ENCODE measurements at places on chromosomes 11 and 22. TPM values are rescaled to one million over a fixed set of nuclear protein-coding genes. Genes with fewer than 3 reads are reported as not detected.
A peak's percentile ranks its signal among the peaks of the same experiment; 100 is the strongest.

Gene CDON
- total RNA-seq = 12.0 TPM

Gene SEC14L6
- not detected for total RNA-seq

Gene CECR2
- 1.1 TPM for total RNA-seq

Gene BTG4
- not detected for total RNA-seq

Gene CELSR1
- 1.8 TPM for total RNA-seq

GRCh38 chr11:70717936-70718595, 319.7 kb downstream of the CTTN start:
- no peak for DNase-seq

- DNase-seq = no peak
Measured at GRCh38 chr11:45933846-45934579, 11.6 kb downstream of the LARGE2 start.

DNA sequence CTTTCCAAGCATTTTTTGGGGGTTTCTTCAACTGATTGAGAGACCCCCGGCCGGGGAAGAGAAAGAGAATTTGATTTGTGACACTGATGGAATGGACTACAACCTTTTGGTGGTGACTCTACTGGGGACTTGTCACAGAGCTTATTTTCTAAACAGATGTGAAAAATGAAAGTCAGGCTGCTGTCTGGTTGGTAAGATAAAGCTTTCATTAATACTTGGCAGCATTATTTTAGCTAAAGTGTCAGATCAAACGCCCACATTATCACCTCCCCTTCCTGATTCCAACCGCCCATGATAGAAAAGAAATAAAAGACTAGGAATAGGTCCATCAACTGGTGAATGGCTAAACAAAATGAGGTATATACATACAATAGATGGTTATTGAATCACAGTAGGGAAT, 45.6 kb upstream of the EHF start:
- DNase-seq = no peak

- DNase-seq = no peak
Measured at GRCh38 chr11:117528097-117528721, 200.6 kb downstream of the CEP164 start.

DNA sequence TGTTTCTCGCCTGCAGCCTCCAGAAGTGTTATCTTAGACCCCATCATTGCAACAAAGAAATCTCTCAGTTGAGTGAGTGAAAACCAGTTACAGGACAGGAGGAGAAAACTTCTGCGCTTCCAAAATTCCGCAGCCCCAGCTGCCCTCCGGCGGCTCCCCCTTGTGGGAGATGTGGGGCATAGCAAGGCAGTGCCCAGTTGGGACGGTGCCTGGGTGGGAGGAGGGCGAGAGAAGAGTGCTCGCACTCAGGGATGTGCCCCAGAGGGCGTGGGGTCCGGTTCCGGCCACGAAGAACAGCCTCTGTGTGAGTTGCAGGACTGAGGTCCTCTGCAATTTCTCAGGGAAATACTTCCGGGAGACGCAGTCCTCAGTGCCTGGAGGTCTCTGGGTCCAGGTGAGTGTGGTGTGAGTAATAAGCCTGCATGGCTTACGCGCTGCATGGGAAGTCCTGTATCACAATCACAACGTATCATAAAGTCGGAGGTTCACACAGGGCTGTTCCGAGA, 87.0 kb upstream of the BLID start:
- DNase-seq = peak; percentile 92

DNA sequence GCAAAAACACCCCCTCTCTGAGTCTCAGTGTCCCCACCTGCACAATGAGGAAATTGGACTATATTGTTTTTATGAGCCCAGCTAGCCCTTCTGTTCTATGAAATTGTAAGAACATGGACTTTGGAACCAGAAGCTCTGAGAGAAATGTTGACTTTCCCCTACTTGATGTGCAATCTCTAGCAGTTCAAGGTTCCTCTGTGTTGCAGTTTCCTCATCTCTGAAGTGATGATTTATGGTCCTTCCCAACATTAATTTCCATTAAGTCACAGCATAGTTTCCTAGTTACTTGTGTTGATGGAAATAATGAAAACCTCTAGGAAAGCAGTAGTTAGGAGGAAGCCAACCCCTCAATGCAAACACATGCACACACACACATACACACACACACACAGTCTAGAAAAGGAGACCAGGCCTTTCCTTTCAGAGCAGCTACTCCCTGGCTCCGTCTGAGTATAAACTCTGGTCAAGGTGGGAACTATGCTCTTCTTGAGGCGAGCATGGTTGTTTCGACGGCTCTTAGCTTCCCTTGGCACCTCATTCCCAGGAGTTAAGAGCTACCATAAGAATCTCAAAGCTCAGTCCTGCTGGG, 518.4 kb downstream of the SOX6 start:
- DNase-seq = no peak

- DNase-seq = no peak
Measured at GRCh38 chr11:20042811-20043341, 117.4 kb downstream of the DBX1 start.

GRCh38 chr11:73396985-73397384, 20.8 kb downstream of the RELT start:
- DNase-seq = no peak

DNA sequence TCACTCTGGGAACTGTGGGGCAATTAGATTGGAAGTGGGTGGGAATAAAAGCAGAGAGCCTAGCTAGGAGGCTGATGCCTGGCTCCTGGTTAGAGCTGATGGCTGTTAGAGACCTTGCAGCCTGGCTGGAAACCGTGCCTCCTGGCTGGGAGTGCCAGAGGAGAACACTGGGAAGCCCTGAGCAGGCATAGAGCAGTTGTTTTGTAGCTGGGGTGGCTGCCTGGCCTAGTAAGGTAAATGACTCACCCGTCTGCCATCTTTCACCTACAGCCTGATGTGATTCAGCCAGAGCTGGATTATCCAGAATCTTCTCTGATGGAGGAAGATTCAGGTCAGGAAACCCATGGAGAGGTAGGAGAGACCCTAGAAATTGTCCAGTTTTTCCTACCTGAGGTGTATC, 6.1 kb downstream of the UQCR10 start:
- DNase-seq = no peak

DNA sequence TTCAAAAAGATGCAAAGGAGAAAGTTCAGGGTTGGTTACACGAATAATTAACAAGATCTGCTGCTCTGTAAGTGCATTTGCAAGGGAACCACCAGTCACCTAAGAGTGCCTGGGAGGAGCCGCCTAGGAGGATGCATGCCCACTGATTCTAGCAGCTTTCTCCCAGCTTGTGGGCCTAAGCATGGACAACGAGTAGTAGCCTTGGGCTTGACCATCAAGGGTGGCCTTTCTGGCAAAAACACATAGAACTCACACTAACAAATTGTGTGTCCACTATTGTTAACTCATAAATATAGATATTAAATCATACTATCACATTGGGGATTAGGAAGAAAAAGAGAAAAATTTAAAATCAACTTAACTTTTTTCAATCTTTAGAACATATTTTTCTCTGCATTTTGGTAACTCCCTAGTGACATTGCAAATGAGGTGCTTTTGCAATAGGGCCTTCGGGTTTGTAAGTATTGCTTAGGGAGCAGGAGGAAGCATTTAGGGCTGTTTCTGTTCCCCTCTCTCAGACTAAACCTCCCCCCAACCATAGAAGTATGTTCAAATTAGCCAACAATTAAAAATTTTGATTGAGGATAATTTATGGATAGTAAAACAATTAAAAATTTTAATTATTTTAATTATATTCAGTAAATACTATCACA, 57.3 kb upstream of the CEP295 start:
- DNase-seq = no peak

- no peak for DNase-seq
Measured at GRCh38 chr22:29202212-29203192, 3.2 kb upstream of the EMID1 start.

DNA sequence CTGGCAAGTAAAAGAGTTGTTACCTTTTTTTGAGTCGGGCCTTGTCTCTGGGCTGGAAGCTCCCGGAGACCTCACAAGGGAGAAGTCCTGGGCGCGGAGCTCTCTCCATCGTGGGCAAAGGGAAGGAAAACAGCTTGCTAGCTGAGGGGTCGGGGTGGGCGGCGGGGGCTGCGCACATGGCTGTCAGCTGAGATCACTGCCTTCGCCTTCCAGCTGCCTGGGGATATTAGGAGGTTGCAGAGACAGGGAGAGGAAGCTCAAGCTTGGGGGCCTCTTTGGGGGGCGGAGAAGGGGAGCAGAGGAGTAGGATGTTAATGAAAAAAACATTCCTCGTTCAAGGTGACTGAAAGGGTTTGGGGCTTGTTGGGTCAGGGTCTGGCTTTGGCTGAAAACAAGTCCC, 49.2 kb upstream of the ALX4 start:
- DNase-seq = no peak

- no peak for DNase-seq
Measured at GRCh38 chr22:27440304-27440865, 361.2 kb downstream of the MN1 start.

DNA sequence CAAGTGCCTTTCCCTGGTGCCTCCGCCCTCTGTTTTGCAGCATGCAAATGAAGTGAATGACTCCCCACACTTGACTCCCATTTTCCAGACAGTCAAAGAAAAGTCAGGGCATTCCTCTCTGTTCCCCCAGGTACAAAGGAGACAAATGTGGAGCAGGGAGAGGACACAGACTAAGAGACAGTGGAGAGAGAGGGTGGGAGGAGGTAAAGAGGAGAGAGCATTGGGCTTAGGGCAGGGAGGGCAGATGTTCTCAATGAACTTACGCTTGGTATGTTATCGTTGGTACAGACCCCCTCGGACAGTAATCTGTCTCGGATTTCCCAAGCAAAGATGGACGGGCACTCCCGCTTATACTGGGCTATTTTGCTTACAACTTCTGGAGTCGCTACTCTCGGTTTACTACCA, 9.8 kb downstream of the PAX6 start:
- no peak for DNase-seq

- DNase-seq = no peak
Measured at GRCh38 chr22:28779833-28780232, 7.3 kb downstream of the CCDC117 start.

- DNase-seq = no peak
Measured at GRCh38 chr11:73406131-73406530, 29.9 kb downstream of the RELT start.

DNA sequence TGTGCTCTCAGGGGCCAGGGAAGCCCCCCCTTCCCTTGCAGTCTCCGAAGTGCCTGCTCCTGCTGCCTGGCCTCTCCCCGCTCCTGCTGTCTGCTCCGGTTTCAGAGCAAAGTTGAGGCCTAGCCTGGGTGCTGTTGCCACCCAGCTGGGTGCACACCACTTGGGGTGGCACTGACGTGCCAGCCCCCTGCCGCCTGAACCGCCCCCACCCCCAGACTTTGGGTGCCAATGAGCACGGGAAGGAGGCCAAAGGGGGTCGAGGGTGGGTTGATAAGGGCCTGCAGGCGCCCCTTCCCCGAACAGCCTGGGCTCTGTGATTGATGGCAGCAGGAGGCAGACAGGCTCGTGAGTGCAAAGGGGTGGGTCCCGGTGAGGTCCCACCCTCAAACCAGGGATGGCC, 48.2 kb downstream of the EMSY start:
- no peak for DNase-seq

DNA sequence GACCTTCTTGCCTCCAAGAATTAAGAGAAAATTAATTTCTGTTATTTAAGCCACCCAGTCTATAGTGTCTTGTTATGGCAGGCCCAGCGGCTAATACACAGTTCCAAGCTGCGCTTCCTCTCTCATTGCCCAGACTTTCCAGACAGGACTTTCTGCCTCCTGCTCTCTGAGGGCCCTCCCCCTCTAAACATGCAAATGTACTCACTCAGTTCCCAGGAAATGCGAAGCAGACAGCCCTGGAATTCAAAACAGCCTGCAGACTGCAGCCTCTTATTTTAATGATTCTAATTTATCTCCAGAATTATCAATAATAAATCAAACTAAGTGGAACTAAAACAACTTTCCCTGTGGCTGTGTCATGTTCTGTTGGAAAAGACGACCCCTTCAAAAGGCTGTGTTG, 115.5 kb upstream of the ISX start:
- no peak for DNase-seq

DNA sequence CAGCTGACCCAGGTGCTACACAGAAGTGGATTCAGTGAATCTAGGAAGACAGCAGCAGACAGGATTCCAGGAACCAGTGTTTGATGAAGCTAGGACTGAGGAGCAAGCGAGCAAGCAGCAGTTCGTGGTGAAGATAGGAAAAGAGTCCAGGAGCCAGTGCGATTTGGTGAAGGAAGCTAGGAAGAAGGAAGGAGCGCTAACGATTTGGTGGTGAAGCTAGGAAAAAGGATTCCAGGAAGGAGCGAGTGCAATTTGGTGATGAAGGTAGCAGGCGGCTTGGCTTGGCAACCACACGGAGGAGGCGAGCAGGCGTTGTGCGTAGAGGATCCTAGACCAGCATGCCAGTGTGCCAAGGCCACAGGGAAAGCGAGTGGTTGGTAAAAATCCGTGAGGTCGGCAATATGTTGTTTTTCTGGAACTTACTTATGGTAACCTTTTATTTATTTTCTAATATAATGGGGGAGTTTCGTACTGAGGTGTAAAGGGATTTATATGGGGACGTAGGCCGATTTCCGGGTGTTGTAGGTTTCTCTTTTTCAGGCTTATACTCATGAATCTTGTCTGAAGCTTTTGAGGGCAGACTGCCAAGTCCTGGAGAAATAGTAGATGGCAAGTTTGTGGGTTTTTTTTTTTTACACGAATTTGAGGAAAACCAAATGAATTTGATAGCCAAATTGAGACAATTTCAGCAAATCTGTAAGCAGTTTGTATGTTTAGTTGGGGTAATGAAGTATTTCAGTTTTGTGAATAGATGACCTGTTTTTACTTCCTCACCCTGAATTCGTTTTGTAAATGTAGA, 1.7 kb downstream of the MALAT1 start:
- peak; percentile 76 for DNase-seq

- no peak for DNase-seq
Measured at GRCh38 chr11:110287537-110287936, 8.9 kb downstream of the RDX start.

All from mesenteric fat pad (tissue), 1 donor.